ENCODE measurements at places on chromosomes 2 and 18.

- DNase-seq = no peak
Measured at GRCh38 chr2:96768083-96768561, 7.4 kb downstream of the CNNM4 start.

- no peak for DNase-seq
Measured at GRCh38 chr2:36069074-36069473, 286.5 kb upstream of the CRIM1 start.

DNA sequence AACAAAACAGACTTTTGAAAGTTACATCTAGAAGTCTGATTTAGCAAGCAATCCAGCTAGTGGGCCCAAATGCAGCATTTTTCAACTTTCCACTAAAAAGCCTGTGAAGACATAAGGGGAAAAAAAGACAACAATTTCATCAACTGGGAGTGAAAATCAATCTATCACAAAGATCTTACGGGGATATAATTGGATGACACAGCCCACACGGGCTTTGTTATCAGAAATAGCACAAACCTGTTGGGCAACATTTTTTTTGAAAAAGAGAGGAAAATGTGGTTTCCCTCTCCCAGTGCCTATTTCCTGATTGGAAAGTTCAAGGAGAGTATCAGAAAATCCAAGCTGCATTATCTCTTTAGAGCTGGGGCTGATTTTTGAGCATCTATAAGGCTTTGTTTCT is 132.7 kb downstream of the EVA1A start:
- DNase-seq = no peak

DNA sequence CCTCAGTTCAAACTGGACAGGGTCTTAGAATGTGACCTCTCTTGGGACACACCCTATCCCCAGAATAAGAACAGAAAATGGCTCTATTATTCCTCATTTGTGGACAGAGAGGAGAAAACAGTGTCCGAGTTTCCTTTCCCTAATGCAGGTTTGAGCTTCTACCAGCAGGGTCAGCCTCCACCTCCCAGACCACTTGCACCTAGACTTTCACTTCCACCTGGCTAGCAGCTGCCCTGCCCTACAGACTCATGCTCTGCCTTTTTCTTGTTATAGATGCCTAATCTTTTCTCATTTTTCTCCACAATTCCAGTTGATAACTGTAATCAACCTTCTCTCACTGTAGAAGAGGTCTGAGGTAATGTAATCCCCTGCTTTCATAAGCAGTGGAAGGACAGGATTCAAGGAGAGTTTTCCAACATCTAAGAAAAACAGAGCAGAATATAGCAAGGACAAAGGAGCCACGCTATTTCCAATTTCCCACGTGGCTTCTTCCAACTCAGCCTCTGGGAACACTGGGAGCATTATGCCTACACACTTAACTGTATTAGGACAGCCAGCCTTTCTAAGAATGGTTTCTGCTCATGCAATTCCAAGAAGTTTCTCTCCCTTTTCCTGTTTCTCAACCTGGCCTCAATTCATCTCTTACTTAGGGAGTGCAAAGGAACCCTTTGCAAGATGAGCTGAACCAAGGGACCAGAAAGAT is 239.8 kb downstream of the BCL11A start:
- no peak for DNase-seq
